Vein endothelial cell (primary cell): ENCODE measurements at places on chromosomes 5 and 9. TPM values are rescaled to one million over a fixed set of nuclear protein-coding genes. Genes with fewer than 3 reads are reported as not detected.

Gene PHYHD1
- 0.19 and 1.3 TPM in 2 replicates for total RNA-seq

Gene EPB41L4B
- 0.98 and 1.3 TPM in 2 replicates for total RNA-seq

Gene KIF24
- 2.0 and 3.7 TPM in 2 replicates for total RNA-seq

Gene CRHBP
- total RNA-seq, result 0.29 TPM in 1 of 2 replicates, not detected in the other

Gene VCAN
- 10.4 and 26.8 TPM in 2 replicates for total RNA-seq

Gene GLDC
- total RNA-seq, result 6.9 and 10.9 TPM in 2 replicates

Gene ARRDC3
- total RNA-seq, result 73.6 and 87.5 TPM in 2 replicates

Gene THBS4
- total RNA-seq, result not detected in 2 replicates

Gene CARTPT
- not detected in 2 replicates for total RNA-seq

Gene TNC
- total RNA-seq, result 1.3 and 2.7 TPM in 2 replicates

Gene SLC6A3
- not detected in 2 replicates for total RNA-seq

Gene IFNA13
- total RNA-seq, result not detected in 2 replicates

Gene CCDC192
- total RNA-seq, result not detected in 2 replicates

Gene ORM2
- total RNA-seq, result not detected in 2 replicates

Gene ARRDC1
- total RNA-seq, result 31.8 and 32.0 TPM in 2 replicates

Gene ANGPTL2
- total RNA-seq, result 18.8 and 23.8 TPM in 2 replicates

Gene STK32A
- total RNA-seq, result 0.29 and 0.98 TPM in 2 replicates

Gene SPATA6L
- 2.6 and 3.1 TPM in 2 replicates for total RNA-seq

Gene PCDHA1
- total RNA-seq, result not detected in 2 replicates

Gene SH3RF2
- total RNA-seq, result under 0.01 and 0.67 TPM in 2 replicates

Gene TICAM2
- 0.65 and 1.4 TPM in 2 replicates for total RNA-seq

Gene FRMD3
- total RNA-seq, result 8.6 and 11.1 TPM in 2 replicates

Gene NOL6
- 41.2 and 41.5 TPM in 2 replicates for total RNA-seq

Gene SPINK5
- 0.10 TPM in 1 of 2 replicates, not detected in the other for total RNA-seq

Gene PHF24
- not detected in 2 replicates for total RNA-seq

Gene ZDHHC12
- 39.0 and 46.1 TPM in 2 replicates for total RNA-seq

Gene IFNK
- not detected in 2 replicates for total RNA-seq

Gene HSPB3
- total RNA-seq, result not detected in 2 replicates

Gene CKMT2
- not detected in 2 replicates for total RNA-seq

Gene CRB2
- total RNA-seq, result not detected in 2 replicates

Gene ROPN1L
- 0.96 and 1.3 TPM in 2 replicates for total RNA-seq

Gene PCDHB10
- total RNA-seq, result 1.1 and 1.3 TPM in 2 replicates

Gene SLC22A4
- 4.9 and 5.0 TPM in 2 replicates for total RNA-seq

Gene MPDZ
- total RNA-seq, result 58.5 and 63.4 TPM in 2 replicates

Gene CA9
- 0.10 TPM in 1 of 2 replicates, not detected in the other for total RNA-seq

Gene COL15A1
- total RNA-seq, result 1.6 and 5.2 TPM in 2 replicates

Gene PITX1
- 0.10 TPM in 1 of 2 replicates, not detected in the other for total RNA-seq

Gene PRRT1B
- not detected in 2 replicates for total RNA-seq

Gene KCNN2
- total RNA-seq, result 2.6 and 3.3 TPM in 2 replicates

Gene SPATA31E1
- total RNA-seq, result not detected in 2 replicates

Gene TENT4A
- 17.7 and 20.3 TPM in 2 replicates for total RNA-seq

Gene DTWD2
- 2.9 and 3.3 TPM in 2 replicates for total RNA-seq

Gene ZNF622
- total RNA-seq, result 33.8 and 34.0 TPM in 2 replicates

Gene SIL1
- total RNA-seq, result 29.2 and 32.3 TPM in 2 replicates

Gene RUSC2
- total RNA-seq, result 28.7 and 39.5 TPM in 2 replicates

Gene SLC4A9
- total RNA-seq, result not detected in 2 replicates

Gene FGF1
- total RNA-seq, result under 0.01 and 0.98 TPM in 2 replicates

Gene CAMK2A
- not detected in 2 replicates for total RNA-seq

Gene DDX4
- total RNA-seq, result not detected in 2 replicates

Gene IL13
- total RNA-seq, result not detected in 2 replicates
